ENCODE measurements at places on chromosomes 4 and X. TPM values are rescaled to one million over a fixed set of nuclear protein-coding genes. Genes with fewer than 3 reads are reported as not detected.

MAGEA1 gene
- not detected for polyA plus RNA-seq

AKAP14 gene
- polyA plus RNA-seq = not detected

SOWAHB gene
- 1.2 TPM for polyA plus RNA-seq

SCD5 gene
- 58.3 TPM for polyA plus RNA-seq

ATP7A gene
- 1.3 TPM for polyA plus RNA-seq

REELD1 gene
- 0.76 TPM for polyA plus RNA-seq

- DNase-seq = no peak
These were observed 78.7 kb upstream of the PCDH18 start for GRCh38 chr4:137610960-137611359.

GRCh38 chrX:107787827-107788226 lies 10.3 kb downstream of the NCBP2L start:
- no peak for DNase-seq

DNA sequence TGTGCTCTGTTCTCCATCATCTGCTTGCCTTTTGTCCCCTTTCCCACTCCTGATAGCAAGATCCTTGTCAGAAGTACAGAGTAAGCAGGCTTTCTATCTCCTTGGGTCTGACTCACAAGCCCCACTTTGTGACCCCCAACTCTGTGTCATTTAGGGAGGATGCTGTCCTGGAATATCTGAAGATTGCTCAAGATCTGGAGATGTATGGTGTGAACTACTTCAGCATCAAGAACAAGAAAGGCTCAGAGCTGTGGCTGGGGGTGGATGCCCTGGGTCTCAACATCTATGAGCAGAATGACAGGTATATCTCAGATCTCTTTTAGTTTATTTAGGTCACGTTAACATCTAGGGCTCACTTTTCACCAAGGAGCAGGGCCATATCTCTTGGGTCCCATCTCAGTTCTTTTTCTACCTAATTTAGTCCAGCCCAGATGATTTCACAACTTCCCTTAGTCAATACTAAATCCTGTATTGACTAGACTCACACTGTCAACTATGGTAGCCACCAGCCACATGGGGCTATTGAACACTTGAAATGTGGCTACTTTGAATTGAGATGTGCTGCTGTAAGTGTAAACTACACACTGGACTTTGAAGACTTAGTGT lies 64.3 kb downstream of the MSN start:
- no peak for DNase-seq

DNA sequence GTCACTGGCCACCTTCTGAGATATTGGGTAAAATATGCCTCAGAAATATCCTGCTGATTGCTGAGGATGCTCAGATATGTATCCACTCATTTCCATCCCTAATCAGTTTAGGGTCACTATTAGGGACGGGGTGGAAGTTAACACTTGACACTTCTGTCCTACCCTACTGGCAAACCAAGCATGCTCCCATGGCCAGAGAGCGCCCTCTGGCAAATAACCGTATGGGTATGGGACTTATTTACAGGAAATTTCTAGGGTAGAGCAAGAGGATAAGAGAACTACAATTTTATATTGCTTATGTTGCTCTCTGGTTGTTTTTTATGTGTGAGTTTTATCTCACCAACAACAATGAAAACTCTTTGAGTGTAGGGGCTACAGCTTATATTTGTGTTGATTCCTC lies 86.8 kb upstream of the TSPAN7 start:
- DNase-seq = no peak

- peak; percentile 2 for DNase-seq
These were observed 51.2 kb downstream of the RPGR start for GRCh38 chrX:38276089-38276488.

DNA sequence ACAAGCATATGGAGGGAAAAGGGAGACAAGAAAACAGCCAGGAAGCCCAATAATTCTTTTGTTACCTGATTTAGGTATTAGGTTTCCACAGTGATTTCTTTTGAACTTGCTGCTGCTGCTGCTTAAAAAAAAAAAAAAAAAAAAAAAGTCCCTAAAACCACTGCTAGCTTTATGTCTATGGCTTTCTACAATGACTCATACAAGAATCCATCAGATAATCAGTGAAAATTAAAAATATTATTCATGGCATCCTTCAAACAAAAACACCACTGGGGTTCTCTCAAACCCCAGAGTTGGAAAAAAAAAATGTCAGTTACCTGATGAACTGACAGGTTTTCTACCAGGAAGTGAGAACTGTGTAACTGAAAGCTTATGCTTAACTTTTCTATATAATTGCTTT lies 14.3 kb downstream of the EPHA5 start:
- no peak for DNase-seq
